HepG2 (cell line): ENCODE measurements at places on chromosomes 5 and 9. TPM values are rescaled to one million over a fixed set of nuclear protein-coding genes. Genes with fewer than 3 reads are reported as not detected.

The CCDC180 gene
- 1.5 and 2.5 TPM in 2 replicates for total RNA-seq

The KIF4B gene
- total RNA-seq: 0.04 and 0.11 TPM in 2 replicates

The JMY gene
- total RNA-seq: 4.0 and 7.4 TPM in 2 replicates

The MYO10 gene
- total RNA-seq: 14.0 and 14.8 TPM in 2 replicates

The PAX5 gene
- not detected in 2 replicates for total RNA-seq

The STK32A gene
- not detected in 2 replicates for total RNA-seq

The MED7 gene
- total RNA-seq: 9.2 and 10.0 TPM in 2 replicates

The TBCA gene
- total RNA-seq: 309 and 398 TPM in 2 replicates

The IL13 gene
- total RNA-seq: not detected in 2 replicates

The TMEM250 gene
- 12.0 and 13.9 TPM in 2 replicates for total RNA-seq

The NRARP gene
- total RNA-seq: 0.14 and 0.22 TPM in 2 replicates

The PCDHB2 gene
- total RNA-seq: 3.6 and 7.1 TPM in 2 replicates

The CD14 gene
- 0.70 and 1.7 TPM in 2 replicates for total RNA-seq

The CLIC3 gene
- 0.34 and 0.51 TPM in 2 replicates for total RNA-seq

The CCL27 gene
- total RNA-seq: not detected in 2 replicates

The ELL2 gene
- total RNA-seq: 64.5 and 78.9 TPM in 2 replicates

The NELFB gene
- total RNA-seq: 38.7 and 45.8 TPM in 2 replicates

The SPINK13 gene
- not detected in 2 replicates for total RNA-seq

The C5orf24 gene
- total RNA-seq: 41.5 and 52.6 TPM in 2 replicates

The NEUROG1 gene
- total RNA-seq: not detected in 2 replicates

The TAF1L gene
- total RNA-seq: not detected in 2 replicates

The HRCT1 gene
- not detected in 2 replicates for total RNA-seq

The DCAF12 gene
- 26.8 and 36.6 TPM in 2 replicates for total RNA-seq

The PHF19 gene
- 38.9 and 41.3 TPM in 2 replicates for total RNA-seq

The OMD gene
- not detected in 2 replicates for total RNA-seq

The PRLR gene
- total RNA-seq: 13.3 and 22.2 TPM in 2 replicates

The TLX3 gene
- total RNA-seq: not detected in 2 replicates

The DBH gene
- not detected in 2 replicates for total RNA-seq

The LRRC19 gene
- total RNA-seq: not detected in 2 replicates

The RNF20 gene
- total RNA-seq: 37.6 and 56.0 TPM in 2 replicates

The FOXD4L6 gene
- total RNA-seq: 0.11 TPM in 1 of 2 replicates, not detected in the other

The FREM1 gene
- 33.6 and 64.3 TPM in 2 replicates for total RNA-seq

The SIL1 gene
- total RNA-seq: 15.9 and 30.0 TPM in 2 replicates

The PPP2R2B gene
- total RNA-seq: not detected in 2 replicates

The BAAT gene
- total RNA-seq: 0.71 and 1.0 TPM in 2 replicates

The FASTKD3 gene
- total RNA-seq: 17.8 and 24.8 TPM in 2 replicates

The DMRT3 gene
- not detected in 2 replicates for total RNA-seq

The PCDHGB3 gene
- total RNA-seq: 0.13 and 0.40 TPM in 2 replicates

The SLC36A2 gene
- total RNA-seq: not detected in 2 replicates

The LIFR gene
- 20.1 and 25.2 TPM in 2 replicates for total RNA-seq

The SMIM32 gene
- total RNA-seq: 0.20 TPM in 1 of 2 replicates, not detected in the other

The IL3 gene
- not detected in 2 replicates for total RNA-seq

The CDO1 gene
- total RNA-seq: 4.4 and 5.3 TPM in 2 replicates

The KCNV2 gene
- total RNA-seq: not detected in 2 replicates

The ROR2 gene
- not detected in 2 replicates for total RNA-seq

The JAK2 gene
- total RNA-seq: 4.1 and 5.8 TPM in 2 replicates

The CMBL gene
- total RNA-seq: 11.5 and 19.6 TPM in 2 replicates
